ENCODE measurements at places on chromosomes 12 and 14.

DNA sequence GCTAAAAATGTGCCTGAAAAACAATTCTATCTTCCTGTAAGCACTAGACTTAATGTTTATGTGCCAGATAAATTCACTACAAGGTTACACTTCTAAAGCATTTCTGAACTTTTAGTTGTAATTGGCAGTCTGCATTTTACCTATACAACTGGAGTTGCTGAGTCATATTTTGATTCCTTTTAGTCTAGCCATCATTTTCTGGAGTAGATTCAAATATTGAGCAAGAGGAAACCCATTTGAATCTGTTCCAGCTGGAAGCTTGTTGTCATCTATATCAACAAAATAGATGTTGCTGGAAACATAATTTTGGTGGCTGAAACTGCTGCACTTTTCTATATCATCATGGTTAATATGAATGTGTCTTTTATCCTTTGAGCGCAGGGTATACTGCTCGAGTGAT lies 122.2 kb upstream of the CCDC175 start:
- peak; percentile 73 for DNase-seq

DNA sequence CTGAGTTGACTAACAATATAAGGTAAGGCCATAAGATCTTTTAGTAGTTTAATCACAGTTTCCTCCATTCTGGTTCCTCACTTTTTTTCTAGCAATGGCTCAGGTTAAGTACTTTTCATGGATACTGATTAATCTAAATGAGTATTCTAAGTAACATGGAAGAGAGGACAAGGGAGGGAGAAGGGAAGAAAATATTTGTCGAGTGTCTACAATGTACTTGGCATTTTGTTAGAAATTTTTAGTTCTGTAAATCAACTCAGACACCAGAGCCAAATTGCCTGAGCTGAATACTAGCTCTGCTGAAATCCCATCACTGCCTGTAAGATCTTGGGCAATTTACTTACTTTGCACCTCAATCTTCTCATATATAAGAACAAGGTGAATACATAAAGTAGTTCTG lies 20.2 kb downstream of the RERG start:
- no peak for DNase-seq

GRCh38 chr12:93982771-93983315 lies 165.5 kb upstream of the PLXNC1 start:
- DNase-seq: peak; percentile 82

GRCh38 chr14:21498540-21499526 lies 12.3 kb downstream of the METTL3 start:
- peak; percentile 60 for DNase-seq

GRCh38 chr12:106123551-106124081 lies 15.1 kb downstream of the NUAK1 start:
- no peak for DNase-seq

GRCh38 chr12:92640691-92641090 lies 62.1 kb upstream of the PLEKHG7 start:
- DNase-seq: no peak

GRCh38 chr12:20868277-20868676 lies 57.8 kb downstream of the SLCO1B3 start:
- DNase-seq: no peak

DNA sequence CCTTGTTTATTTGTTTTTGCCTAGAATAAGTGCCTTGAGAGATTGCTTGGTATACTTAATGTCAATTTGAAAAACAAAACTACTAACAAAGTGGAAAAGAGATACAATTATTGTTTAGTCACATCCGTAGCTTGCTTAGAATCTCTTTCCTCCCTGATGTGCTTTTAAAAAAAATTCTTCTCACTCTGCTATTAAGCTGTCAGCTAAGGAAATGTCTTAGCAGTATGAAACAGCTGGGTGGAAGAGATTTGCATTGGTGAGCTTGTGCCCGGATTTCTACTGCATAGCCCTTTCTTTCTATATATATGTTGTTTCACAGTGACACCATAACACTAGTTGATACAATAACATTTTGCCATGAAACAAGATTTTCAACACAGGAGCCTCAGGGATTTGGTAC lies 229.4 kb upstream of the RGS6 start:
- no peak for DNase-seq

- DNase-seq: no peak
Measured at GRCh38 chr12:38983117-38983571, 77.8 kb upstream of the CPNE8 start.

- DNase-seq: no peak
Measured at GRCh38 chr12:906062-906585, 43.4 kb downstream of the RAD52 start.

GRCh38 chr14:38262844-38263243 lies 7.0 kb upstream of the CLEC14A start:
- no peak for DNase-seq

DNA sequence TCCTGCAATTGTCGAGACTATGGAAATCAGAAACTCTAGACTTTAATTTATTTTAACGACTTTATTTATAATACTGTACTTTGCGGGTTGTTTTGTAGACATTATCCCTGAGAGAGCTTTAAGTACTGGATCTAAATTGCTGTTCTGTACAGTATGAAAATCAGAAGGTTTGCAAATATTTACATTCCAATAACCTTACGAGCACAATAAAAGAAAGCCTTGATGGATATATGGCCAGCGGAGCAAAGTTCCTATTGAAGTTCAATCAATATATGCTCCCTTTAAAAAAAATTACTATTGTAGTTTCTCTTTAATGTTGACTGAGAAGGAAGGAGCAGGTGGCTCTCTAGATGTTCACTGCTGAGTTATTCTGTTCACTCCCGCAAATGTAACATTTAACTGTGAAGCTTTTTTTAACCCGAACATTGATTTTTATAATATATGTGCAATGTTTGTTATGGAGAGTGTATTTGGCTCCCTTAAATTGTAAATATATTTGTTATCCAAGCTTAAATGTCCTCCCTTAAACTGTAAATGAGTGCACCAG lies 235.3 kb downstream of the PLCZ1 start:
- DNase-seq: no peak

GRCh38 chr14:31895646-31896045 lies 181.5 kb upstream of the ARHGAP5 start:
- no peak for DNase-seq

GRCh38 chr14:53325176-53325806 lies 172.2 kb upstream of the DDHD1 start:
- peak; percentile 25 for DNase-seq

DNA sequence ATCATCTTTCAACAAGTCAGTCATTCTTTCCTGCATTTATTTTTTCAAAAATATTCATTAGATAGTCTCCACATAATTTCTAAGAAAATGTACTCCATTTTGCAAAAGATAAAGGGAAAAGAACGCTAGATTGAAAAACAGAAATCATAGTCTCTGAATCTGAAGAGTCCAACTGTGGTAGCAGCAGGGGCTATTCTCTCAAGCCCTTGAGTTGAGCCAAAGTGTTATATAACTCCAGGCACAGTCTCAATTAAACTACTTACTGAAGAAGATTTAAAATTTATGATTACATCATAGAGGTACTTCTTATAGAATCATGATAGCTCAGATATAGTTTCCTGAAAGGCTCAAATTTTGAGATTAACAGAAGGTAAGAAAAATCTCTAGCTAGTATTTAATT lies 5.8 kb downstream of the LDHB start:
- DNase-seq: no peak

DNA sequence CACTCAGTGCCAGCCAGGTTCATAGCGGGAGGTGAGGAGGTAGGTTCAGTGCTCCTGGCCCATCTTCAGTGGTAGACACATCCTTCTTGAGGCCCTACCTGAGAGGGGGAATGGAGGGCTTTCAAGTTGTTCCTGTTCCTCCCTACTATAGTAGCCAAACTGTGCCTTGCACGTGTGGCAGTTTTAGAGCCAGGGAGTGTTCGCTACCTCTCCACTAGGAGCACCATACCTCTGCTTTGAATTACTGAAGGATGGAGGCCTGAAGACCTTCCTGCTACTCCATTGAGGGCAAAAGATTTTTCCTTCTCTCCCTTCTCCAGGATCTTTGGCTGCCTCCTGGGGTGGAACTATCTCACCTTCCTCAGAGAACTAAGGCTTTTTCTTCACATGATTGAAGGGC lies 5.9 kb upstream of the ALG10 start:
- no peak for DNase-seq

DNA sequence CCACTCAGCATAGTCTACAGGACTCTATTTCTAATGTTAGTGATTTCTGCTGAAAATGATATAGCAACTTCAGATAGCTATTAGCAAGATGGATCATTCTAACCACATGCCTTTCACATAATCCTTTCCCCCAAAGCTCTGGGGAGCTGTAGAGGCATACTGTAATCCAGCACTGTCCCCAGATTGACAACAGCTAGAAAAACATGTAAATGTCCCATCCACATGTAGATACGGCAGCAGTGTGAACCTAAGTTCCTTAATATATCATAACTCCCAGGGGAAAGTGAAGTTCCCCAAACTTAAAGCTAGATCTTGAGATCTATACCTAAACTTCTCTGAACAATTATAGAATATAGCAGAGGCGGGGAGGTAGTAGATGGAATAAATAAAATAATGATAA lies 14.0 kb downstream of the ZNF664 start:
- DNase-seq: no peak

DNA sequence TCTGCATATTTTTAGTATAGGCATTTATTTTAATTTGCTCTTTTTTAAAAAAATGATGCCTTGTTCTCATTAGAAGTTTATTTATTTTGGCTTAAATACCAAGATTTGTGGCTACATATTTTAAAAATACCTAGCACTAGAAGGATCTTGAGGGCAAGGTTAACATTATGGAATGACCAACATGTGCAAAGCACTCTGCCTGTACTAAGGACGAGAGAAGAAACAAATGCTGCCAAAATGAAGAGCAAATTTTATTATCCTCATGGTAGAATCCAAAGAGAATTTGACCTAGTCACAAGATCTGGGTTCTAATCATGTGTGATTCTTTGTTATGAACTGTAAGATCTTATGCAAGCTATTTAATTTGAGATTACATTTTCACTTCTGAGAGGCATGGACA lies 2.8 kb downstream of the CAND1 start:
- DNase-seq: peak; percentile 46

GRCh38 chr12:109036975-109037374 lies 15.4 kb upstream of the USP30 start:
- no peak for DNase-seq

GRCh38 chr14:59356767-59357166 lies 108.4 kb downstream of the GPR135 start:
- DNase-seq: no peak

- peak; percentile 16 for DNase-seq
Measured at GRCh38 chr14:74257078-74257940, 18.1 kb downstream of the VSX2 start.

DNA sequence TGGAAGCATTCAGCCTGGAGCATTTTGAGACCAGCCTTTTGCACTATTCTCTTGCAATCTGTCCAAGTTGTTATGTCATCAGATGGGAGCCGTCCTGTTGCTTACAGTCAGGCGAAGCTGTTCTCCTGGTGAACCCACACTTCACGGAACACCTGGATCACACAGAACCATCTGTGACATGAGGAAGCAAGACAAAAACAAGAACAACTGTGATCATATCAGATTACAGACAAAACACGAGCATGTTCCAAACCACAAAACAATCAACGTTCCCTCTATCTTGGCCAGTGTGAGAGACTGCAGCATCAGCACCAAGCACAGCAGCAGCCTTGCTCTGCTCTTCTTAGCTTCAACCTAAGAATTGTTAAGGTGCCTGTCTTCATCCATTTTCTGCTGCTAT lies 180.5 kb upstream of the SFSWAP start:
- DNase-seq: no peak

DNA sequence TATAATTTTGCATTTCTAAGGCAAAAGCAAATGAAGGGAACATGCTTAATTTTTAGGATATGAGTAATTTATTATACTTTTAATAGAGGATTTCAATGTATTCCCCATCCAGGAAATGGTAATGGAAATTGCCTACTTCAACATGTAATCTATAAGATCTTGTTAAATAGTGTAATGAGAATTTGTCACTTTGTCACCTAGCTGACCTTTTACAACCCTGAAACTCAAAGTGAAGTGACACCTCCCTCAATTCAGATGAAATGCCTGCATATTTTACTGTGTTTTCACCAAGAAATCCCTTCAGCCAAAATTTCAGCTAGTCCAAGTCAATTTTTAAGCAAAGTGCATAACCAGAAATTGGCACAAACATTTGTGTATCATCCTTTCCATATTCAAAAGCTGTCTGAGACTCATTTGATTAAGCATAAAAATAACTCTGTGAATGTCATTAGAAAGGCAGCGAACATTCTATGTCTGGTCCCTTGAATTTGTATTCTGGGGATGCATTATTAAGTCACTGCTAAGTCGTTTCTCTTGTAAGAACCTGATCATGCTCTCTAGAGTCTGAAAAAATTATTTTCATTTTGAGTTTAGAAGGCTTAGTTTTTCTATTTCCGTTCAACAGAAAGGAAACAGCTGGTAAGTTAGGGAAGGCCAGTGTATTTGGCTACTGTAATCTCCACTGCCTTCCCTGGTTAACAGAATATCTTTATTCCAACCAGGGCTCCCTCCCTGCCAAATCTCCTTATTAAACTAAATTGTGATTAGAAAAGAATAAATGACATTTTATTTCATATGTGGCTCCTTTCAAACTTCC lies 100.8 kb downstream of the IGF1 start:
- DNase-seq: no peak

- DNase-seq: no peak
Measured at GRCh38 chr12:43711348-43711747, 47.2 kb downstream of the PUS7L start.

DNA sequence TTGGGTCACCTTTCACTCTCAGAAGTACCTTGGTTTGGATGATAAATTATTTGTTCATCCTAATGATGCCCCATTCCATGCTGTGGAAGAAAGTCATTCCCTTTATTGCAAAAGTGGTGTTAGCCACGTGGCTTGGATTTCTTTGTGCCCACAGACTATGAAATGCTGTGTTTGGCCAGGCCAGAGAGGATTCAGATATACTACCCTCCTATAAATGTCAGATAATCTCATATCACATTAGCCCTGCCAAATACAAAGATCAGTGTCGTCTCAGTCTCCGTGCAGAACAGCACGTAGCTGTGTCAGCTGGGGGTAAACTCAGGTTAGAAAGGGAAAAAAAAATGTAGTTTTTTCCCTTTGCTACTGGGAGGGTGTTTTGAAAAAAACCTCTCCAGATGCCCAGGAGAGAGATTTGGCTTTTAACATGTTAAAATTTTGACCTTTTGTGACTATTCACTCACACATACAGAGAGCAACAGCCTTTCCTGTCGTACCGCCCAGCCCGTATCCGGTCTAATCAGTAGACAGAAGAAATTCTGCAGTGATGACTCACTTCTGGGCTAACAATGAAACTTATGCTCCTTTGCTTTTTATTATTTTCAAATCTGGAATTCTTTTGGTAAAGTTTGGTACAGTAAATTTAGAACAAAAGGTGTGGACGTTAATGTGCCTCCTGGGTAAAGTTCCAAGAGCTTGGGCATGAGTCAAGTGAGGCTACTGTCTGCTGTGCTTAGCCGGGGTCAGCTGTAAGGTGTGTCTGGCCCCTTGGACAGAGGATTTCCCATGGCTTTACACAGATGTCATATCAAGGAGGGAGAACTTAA lies 8.5 kb upstream of the PTPRB start:
- peak; percentile 81 for DNase-seq

- no peak for DNase-seq
Measured at GRCh38 chr12:61780435-61780834, 479.8 kb upstream of the USP15 start.
